ENCODE measurements at places on chromosomes 16 and 17.

GRCh38 chr17:607361-608147 is 107.1 kb downstream of the VPS53 start:
- H3K27me3 ChIP-seq, result no peaks in the 10 kb centered on the region
- H3K4me3 ChIP-seq, result no peak overlapping the region
- no peak for DNase-seq

DNA sequence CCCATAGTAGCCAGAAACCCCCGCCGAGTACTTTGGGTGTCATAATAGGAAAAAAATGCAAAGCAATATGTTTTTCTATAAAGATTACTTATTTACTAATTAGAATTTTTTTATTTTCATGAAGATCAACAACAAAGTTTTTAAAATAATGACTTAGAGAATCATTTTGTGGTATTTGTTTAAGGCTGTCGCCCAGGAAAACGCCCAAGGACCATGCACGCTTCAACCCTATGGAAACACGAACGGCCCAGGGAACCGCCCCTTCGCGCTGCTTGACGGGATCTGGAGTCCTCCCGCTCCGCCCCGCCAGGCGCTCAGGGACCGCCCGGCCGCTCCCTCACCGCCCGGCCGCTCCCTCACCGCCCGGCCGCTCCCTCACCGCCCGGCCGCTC is 408 bp upstream of the KPNA2 start:
- no peak overlapping the region for H3K27ac ChIP-seq
- H3K36me3 ChIP-seq, result peaks cover 16% of the 10 kb centered on the region
- H3K27me3 ChIP-seq, result no peaks in the 10 kb centered on the region
- no peaks in the 10 kb centered on the region for H3K4me1 ChIP-seq
- H3K4me3 ChIP-seq, result no peak overlapping the region
- DNase-seq, result no peak

GRCh38 chr16:86395477-86395876 is 114.8 kb upstream of the FOXF1 start:
- no peak for DNase-seq
- H3K4me3 ChIP-seq, result no peak overlapping the region
- peaks cover 2% of the 10 kb centered on the region for H3K4me1 ChIP-seq
- no peaks in the 10 kb centered on the region for H3K27me3 ChIP-seq

GRCh38 chr17:43578699-43579565 is 32.8 kb upstream of the ETV4 start:
- no peak for DNase-seq
- no peak overlapping the region for H3K4me3 ChIP-seq
- no peak overlapping the region for H3K27ac ChIP-seq
- H3K4me1 ChIP-seq, result peaks cover 2% of the 10 kb centered on the region
- H3K36me3 ChIP-seq, result no peaks in the 10 kb centered on the region

All from iPS DF 6.9 (cell line).